Urinary bladder (tissue), 4 donors: ENCODE measurements at places on chromosomes 2 and 18. TPM values are rescaled to one million over a fixed set of nuclear protein-coding genes. Genes with fewer than 3 reads are reported as not detected.

GCKR gene
- total RNA-seq: 0.11 TPM

TTL gene
- 37.2 TPM for total RNA-seq

SLC30A3 gene
- total RNA-seq: 0.53 TPM

PCARE gene
- 0.16 TPM for total RNA-seq

- DNase-seq: no peak
Measured at GRCh38 chr2:180443888-180444287, 436.8 kb upstream of the CWC22 start.

GRCh38 chr2:191942090-191942738 lies 95.3 kb upstream of the CAVIN2 start:
- DNase-seq: no peak

- DNase-seq: no peak
Measured at GRCh38 chr2:206392118-206392517, 51.2 kb upstream of the ADAM23 start.

DNA sequence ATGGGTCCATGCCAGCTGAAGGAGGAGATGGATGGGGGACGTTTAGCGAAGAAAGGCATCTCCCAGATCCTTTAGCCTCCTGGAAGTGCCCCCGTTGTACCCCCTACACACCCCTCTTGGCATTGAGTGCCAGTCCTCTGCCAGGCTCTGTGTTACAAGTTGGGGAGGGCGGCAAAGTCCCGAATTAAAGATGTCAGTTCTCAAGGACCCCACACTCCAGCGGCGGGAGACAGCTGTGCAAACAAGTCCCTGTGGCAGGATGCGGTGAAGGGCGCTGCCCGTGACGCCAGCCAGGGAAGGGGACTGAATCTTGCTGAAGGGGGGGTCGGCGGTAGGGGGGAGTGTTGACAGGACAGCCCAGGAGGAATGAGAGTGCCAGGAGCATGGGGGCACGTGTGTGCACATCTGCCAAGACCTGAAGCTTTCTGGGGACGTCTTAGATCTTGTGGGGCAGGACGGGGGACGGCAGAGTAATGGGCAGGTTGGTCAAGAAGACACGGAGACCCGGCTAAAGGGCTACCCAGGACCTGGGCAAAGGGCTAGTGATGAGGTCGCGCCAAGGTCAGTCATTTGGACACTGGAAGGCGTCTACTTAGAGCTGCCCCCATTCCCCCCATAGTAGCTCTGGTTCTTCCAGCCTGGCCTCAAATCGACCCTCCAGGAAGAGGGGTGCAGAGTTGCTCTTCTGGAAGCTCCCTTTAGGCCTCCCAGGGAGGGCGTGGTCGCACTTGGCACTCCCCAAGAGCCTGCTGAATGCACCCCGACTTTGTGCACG lies 2.8 kb upstream of the CTDSP1 start:
- DNase-seq: no peak

DNA sequence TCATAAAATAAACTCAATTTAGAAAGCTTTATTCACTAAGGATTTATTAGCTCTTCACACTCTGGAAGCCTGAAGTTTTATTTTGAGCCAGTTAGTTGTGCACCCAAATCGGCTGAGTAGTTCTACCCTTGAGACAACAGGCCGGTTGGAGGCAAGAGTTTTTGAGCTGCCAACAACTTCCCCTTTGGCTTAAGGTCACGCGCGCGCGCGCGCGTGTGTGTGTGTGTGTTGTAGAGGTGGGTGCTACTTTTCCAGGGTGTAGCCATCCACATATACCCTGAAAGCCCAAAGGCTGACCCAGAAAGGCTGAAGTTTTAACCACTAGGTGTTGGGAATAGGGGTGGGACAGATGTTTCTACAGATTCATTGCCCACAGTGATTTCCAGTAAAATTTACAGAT lies 150.2 kb upstream of the LHCGR start:
- no peak for DNase-seq

DNA sequence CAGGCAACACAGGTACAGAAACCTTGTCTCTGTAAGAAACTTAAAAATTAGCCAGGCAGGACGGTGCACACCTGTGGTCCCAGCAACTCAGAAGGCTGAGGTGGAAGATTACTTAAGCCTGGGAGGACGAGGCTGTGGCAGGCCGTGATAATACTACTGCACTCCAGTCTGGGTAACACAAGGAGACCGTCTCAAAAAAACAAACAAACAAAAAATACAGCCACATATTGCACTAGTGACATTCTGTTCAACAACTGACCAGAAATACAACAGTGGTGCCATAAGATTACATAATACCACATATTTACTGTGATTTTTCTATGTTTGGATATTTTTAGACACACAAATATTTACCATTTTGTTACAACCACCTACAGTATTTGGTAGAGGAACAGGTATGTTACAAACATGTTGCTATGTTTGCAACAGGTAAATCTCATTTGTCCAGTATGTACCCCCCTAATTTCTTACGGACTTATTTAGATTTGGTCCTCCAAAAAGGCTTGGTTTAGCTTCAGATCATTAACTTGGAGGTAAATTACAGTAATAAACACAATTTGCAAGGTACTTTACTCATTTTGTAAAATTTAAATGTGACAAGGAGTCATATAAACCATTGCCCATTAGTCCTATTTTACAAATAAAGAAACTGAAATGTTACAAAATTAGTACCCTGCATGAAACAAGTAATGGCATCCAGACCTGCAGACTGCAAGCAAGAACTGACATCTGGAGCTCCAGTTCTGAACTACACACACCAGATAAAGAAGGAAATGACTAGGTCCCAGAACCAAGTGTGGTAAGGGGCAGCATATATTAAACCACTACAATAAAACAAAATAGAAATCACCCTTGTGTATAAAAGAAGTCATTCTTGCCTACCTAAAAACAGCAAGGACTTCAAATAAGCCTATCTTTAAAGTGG lies 36.8 kb downstream of the TRIP12 start:
- DNase-seq: no peak

GRCh38 chr18:22257022-22257543 lies 87.7 kb downstream of the GATA6 start:
- no peak for DNase-seq

- no peak for DNase-seq
Measured at GRCh38 chr2:119338272-119338671, 28.4 kb downstream of the C2orf76 start.

- DNase-seq: no peak
Measured at GRCh38 chr2:213834746-213835145, 550.5 kb downstream of the SPAG16 start.

DNA sequence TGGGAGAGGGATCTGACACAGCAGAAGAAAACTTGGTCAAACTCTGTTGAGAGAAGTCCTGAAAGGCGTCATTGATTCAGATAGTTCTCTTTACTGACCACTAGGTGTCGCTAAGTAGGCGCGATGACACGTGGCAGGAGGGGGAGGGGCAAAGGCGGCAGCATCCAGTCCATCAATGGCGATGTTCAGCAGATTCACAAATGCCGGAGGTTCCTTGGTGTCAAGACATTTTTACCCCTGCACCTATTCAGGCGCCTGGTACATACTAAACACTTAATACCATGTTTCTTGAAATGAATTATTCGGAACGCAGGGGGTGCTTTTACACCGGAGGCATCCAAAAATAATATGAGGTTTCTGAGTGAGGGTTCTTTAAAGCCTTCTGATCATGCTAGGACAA lies 3.0 kb upstream of the PLEK start:
- no peak for DNase-seq

- no peak for DNase-seq
Measured at GRCh38 chr2:74095632-74096031, 52.1 kb downstream of the BOLA3 start.

DNA sequence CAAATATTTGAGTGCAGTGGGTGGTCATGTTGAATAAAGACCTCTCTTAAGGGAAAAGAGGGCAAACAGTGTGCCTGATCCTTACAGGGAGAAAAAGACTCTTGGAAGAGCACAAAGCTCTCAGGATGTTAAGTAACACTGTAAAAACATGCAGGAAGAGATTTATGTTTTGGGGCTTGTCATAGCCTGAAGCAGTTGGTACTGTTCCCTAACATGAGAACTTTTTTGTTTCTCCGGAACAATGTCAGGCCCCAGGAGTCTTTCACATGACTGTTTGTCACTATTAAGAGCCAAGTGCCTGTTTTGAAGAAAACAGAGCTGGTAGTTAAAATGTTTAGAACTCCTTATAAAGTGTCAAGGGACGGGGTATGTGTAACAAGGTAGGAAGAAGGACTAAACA lies 83.7 kb upstream of the B3GNT2 start:
- peak; percentile 3 for DNase-seq

GRCh38 chr18:41096504-41096903 lies 858.5 kb upstream of the PIK3C3 start:
- no peak for DNase-seq

GRCh38 chr2:170122883-170123547 lies 54.9 kb upstream of the MYO3B start:
- no peak for DNase-seq

DNA sequence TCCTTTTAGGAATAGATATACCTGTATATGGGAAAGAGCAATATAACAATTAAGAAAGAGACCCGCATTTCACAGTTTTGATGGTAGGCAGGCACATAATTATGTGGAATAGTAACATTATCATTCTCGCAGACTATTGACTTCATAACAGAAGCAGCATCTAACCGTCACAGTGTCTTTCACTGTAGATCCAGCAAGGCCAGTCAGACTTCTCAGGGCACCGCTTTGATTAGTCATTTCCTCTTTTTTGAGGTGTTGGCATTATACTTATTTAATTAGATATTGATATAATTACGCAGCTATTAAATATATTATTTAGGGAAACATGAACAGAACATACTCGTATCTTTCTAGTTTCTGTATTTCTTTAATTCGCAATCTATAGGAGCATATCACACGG lies 176.4 kb downstream of the NAPG start:
- DNase-seq: no peak

GRCh38 chr2:27887830-27888229 lies 2.4 kb downstream of the RBKS start:
- no peak for DNase-seq
